ENCODE measurements at places on chromosomes 16 and 17.

- DNase-seq: no peak
These were observed 354.1 kb upstream of the TNRC6C start for GRCh38 chr17:77604301-77604972.

DNA sequence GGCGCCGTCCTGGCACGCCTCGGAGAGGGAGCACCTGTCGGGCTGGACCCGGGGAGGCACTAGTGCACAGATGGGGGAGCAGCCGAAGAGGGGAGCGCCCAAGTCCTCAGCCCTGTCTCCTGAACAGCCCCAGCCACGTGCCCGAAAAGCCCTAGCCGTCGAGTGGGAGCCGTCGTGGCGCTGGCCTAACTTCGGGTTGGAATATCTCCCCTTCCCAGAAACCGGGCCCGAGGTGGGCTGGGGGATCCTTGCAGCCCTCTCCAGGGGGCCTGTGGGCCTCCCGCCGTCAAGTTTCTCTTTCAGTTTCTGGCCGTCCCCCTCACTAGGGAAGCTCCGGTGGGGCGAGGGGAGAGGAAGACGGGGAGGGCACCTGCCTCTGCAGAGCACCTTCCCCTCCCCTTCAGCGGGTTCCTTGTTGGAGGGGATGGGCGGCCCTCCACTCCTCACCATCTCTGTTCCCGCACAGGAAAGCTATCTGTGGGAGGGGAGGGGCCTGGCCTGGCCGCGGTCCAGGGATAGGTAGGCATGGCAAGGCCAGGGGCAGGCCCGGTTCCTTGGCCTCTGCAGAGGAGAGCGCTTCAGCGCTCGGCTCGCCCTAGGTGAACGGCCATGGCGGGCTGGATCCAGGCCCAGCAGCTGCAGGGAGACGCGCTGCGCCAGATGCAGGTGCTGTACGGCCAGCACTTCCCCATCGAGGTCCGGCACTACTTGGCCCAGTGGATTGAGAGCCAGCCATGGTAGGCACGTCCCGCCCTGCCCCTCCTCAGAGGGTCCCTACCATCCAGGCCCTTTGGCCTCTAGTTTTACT, 709 bp downstream of the STAT5A start:
- no peak for DNase-seq

GRCh38 chr17:72386619-72387237, 265.9 kb downstream of the SOX9 start:
- DNase-seq: no peak

- no peak for DNase-seq
These were observed 11.0 kb downstream of the PHB1 start for GRCh38 chr17:49403514-49404289.

GRCh38 chr16:65410801-65411200, 288.9 kb upstream of the CDH11 start:
- DNase-seq: no peak

DNA sequence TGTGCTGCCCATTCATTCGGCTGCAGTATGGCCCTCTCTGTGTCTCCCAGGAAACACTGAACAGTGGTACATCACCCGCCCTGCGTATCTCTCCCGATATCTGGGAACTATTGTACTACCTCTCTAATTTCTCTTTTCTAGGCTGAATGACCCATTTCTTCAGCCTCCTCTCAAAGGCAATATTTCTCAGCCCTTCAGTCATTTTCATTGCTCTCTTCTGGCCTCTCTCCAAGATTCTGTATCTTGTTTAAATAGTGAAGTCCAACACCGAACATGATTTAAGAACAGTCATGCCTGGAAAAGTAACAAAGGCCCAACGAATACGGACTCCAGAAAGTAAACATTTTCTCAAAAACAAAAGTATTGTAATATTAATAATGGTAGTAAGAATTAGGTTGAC, 220.1 kb downstream of the ZFHX3 start:
- no peak for DNase-seq

- DNase-seq: no peak
These were observed 1491.4 kb upstream of the GOT2 start for GRCh38 chr16:60225541-60225940.

GRCh38 chr17:37084372-37084771, 135.6 kb downstream of the AATF start:
- DNase-seq: no peak

DNA sequence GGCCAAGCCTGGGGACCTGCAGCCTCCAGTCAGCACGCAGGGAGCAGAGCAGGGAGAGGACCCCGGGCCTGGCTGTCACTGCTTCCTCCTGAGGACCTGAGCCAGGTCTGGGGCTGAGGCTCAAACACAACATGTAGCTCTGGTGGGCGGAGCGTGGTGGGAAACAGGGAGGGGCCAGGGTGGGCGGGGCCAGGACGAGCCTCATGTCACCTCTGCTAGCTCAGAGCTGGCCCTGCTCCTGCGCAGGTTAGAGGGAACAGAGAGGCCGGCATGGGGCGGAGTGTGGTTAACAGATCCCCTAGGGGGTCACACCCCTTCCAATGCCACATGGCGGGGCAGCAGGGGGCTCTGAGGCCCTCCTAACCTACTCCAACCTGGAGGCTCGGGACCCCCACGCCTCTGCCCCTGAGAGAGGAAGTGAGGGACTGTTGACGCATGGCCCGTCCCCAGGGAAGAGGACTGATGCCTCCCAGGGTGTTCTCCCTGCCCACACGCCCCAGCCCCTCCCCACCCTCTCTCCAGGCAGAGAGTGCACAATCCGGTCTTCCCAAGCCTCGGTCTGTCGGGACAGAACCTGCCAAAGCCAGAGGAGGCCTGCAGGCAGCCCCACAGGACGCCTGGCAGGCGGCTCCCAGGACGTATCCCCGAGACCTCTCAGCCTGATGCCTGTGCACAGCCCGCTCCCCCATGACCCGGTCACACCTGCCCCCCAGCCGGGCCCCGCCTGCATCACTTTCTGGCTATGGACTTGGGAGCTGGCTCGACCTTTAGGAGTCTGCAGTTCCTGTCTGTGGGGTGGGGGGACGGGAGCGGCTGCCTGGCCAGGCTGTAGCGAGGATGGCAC, 15.2 kb downstream of the PIEZO1 start:
- no peak for DNase-seq

DNA sequence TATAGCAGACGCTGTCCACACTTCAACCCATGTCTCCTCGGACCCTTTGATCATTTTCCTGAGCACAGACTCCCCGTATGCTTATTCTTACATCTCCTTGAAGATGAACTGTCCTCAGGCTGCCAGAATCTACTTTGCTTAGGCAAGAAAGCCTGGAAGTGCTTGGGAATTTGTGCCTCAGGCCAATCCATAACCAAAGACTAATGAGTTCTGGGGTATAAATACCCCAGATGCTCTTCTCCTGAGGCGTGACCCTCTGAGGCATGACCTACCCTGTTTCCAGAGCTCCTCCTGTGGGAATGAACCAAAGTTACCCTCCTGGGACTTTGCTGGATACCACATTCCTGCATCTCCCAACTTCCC, 10.1 kb upstream of the TEKT3 start:
- DNase-seq: no peak

DNA sequence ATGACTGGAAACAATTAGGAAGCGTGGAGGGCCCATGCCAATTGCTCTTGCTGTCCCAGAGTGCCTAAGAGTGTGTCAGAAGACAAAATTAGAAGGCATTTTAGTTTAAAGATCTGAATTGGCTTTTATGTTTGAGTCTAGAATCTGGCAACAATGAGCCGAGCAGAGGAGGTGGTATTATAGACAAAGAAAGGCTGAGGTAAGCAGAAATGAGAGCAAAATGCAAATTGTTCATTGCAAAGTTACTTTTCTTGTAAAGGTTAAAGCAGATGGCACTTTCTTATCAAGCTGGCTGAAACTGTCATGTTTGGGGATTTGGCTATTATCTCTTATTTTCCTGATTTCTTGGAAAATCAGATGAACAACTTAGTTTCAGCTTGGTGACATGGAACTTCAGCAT, 3.3 kb downstream of the MYL4 start:
- no peak for DNase-seq

DNA sequence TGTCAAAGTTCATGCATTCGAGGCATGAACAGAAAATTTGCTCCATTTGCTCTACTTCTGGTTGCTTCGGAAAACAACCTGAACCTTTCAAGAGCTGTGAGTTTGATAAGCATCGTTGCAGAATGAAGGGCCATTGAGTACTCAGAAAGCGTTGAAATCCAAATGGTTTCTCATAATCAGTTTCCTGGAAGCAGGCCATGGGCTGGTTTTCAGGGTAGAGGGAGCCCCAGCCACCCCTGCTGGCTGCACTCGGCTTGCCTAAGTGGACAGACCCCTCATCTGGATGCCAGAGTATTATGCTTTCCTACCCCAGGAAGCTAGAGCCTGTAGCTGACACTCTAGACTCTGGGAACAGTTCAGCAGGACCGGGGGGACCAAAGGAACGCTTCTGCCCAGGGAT, 24.4 kb downstream of the SCNN1G start:
- no peak for DNase-seq

DNA sequence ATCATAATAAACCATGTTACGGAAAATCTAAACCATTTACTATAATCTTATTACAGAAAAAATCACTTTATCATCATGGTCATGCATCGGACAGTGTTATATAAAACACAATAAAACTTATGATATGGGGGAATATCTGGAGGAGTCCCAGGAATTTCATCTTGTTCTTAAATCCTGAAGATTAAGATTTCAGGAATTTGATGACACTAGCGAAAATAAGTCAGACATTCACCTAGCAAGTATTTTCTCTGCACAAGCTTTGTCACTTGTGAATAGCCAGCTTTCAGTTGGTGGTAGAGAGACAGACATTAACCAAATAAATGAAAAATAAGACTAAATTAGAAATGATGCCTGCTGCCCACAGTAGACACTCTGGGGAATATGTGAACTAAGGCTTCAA, 410.0 kb downstream of the RBFOX1 start:
- no peak for DNase-seq

DNA sequence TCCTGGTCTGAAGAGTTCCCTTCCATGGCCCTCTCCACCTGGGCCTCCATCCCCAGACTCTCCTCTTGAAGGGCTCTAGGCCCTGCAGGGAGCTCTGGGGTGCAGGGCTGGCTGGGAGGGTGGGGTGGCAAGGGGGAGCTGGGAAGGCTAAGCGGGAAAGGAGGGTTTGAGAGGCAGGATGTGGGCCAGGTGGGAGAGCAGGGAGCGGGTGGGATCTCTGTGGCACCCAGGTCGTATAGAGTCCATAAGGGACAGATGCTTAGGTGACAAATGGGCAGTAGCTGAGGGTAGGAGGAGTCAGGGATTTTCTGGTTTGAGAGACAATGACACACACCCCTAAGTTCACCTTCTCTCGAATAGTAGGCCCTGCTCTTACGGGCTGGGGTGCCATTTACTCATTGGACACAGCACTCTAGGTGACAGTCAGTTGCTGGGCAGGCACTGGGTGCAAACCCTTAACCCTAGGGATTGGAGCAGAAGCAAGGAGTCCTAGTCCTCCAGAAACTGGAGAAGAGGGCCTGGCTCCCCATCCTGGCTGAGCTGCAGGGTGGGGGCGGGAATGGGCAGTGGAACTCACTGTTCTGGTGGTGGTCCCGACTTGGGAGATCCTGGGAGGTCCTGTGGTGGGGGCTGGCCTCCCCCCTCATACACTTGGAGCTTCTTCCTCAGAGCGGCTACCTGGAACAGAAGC, 15.3 kb downstream of the KIF18B start:
- no peak for DNase-seq

- no peak for DNase-seq
These were observed 26.0 kb downstream of the TMEM204 start for GRCh38 chr16:1559446-1559975.

- peak; percentile 5 for DNase-seq
These were observed 2.0 kb downstream of the ADAT1 start for GRCh38 chr16:75621170-75621477.

GRCh38 chr16:84059946-84060901, 17.6 kb upstream of the SLC38A8 start:
- no peak for DNase-seq

DNA sequence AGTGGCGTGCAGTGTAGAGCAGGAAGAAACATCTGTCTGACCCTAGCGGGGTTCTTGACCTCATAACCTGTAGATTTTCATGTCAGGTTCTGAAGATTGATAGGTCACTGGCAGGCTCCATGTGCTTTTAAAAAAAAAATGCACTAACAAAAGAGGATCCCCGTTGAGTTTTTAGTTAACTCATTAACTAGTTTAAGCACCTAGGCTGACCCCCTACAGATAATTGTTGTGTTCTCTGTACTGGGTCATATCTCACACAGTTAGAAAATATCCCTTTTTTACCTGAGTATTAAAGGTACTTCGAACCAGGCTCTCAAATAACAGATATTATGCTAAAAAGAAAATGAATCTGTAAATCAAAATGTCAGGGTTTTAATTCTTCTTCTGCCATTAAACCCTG, 676.6 kb downstream of the CDH11 start:
- DNase-seq: no peak

GRCh38 chr17:33328129-33328528, 35.0 kb upstream of the ASIC2 start:
- DNase-seq: no peak

- DNase-seq: peak; percentile 11
These were observed 20.4 kb upstream of the CDYL2 start for GRCh38 chr16:80824623-80825364.

DNA sequence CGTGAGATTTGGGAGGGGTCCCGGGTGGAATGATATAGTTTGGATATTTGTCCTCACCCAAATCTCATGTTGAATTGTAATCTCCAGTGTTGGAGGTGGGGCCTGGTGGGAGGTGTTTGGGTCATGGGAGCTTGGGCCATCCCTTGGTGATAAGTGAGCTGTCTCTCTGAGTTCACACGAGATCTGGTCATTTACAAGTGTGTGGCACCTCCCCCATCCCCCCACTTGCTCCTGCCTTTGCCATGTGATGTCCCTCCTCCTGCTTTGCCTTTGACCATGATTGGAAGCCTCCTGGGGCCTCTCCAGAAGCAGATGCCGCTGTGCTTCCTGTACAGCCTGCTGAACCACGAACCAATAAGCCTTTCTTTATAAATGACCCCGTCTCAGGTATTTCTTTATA, 21.3 kb upstream of the BAIAP2 start:
- no peak for DNase-seq

DNA sequence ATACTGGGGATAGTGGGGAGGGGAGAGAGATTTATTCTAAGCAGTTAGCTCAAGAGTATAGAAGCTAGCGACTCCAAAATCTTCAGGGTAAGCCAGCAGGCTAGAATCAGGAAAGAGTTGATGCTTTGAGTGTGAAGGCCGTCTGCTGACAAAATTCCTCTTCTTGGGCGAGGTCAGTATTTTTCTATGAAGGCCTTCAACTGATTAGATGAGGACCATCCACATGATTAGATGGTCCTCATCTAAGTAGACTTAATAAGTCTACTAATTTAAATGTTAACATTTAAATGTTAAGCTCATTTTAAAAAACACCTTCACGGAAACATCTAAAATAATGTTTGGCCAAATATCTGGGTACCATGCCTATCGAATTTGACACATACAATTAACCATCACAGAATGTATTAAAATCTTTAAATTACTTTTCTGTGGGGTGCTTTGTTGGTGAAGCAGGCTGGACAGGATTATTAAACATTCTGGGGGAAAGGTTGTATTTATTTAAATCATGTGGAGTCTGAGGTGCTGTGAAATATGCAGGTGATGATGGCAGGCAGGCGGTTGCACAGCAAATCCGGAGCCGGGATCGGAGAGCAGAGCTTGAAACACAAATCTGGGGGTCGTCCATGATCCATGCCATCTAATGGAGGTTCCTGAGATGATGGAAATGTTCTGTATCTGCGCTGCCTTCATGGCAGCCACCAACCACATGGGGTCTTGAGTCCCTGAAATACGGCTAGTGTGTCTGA, 49.8 kb upstream of the ADORA2B start:
- DNase-seq: no peak
